ENCODE measurements at places on chromosomes 2 and 18.

- DNase-seq, result no peak
Measured at GRCh38 chr2:231364061-231364460, 31.4 kb upstream of the B3GNT7 start.

- no peak for DNase-seq
Measured at GRCh38 chr2:19491796-19492195, 133.4 kb upstream of the OSR1 start.

DNA sequence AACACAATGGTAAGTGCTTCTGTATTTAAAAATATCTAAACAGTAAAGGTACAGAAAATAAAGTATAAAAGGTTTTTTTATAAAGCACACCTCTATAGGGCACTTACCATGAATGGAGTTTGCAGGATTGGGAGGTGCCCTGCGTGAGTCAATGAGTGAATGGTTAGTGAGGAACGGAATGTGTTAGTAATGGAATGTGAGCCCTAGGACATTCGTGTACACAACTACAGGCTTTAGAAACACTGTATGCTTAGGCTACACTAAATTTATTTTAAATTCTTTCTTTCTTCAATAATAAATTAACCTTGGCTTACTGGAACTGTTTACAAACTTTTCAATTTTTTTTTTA is 337.9 kb upstream of the SLC39A10 start:
- DNase-seq, result no peak

DNA sequence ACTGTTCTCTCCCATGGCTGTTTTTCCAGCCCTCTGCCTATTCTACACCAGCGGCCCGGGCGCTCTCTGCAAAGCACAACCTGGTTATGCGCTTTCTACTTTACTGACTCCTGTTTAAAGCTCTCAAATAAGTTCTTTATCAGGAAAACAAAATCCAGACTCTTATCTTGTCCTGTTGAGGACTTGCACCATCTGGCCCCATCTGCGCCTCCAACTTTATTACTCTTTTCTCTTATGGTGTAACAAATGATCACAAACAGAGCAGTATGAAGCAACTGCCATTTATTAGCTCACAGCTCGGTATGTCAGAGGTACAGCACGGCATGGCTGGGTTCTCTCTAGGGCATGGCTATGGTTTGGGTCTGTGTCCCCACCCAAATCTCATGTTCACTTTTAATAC is 236.5 kb upstream of the NT5C1B start:
- DNase-seq, result no peak

DNA sequence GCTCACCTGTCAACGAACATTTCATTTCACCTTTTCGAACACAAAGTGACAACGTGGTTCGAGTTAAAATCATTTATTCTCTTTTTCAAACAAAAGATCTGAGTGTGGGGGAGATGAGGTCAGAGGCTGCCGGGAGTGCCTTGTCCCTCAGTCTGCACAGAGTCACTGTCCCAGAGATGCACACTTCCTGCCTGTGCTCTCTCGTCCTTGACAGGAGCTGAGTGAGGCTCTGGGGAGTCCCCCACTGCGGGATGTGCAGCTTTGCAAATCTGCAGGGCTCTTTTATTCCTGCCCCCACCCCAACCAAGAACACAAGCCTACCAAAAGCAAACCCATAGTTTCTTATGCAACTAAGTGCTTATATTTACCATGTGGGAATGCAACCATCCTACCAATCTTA is 497.8 kb downstream of the EIPR1 start:
- DNase-seq, result no peak

- DNase-seq, result no peak
Measured at GRCh38 chr2:126796931-126797621, 101.6 kb upstream of the TEX51 start.

DNA sequence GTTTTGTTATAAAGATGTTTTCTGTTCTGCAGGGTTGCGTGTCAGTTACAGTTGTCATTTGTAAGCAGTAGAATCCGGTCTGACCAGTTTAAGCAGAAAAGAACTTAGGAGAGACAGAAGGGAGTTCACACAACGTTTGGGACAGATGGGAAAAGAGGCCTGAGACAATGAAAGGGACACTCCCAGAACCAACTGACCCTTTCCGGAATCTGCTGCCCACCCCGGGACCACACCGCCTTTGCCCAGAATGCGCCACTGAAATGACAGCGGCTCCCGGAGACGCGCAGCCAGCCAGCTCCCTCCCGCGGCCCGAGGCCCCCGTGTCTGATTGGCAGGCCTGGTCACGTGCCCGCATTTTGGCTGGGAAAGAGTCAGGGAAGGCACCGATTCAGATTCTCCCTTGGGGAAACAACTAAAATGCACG is 244.6 kb downstream of the BCL2 start:
- peak; percentile 59 for DNase-seq

DNA sequence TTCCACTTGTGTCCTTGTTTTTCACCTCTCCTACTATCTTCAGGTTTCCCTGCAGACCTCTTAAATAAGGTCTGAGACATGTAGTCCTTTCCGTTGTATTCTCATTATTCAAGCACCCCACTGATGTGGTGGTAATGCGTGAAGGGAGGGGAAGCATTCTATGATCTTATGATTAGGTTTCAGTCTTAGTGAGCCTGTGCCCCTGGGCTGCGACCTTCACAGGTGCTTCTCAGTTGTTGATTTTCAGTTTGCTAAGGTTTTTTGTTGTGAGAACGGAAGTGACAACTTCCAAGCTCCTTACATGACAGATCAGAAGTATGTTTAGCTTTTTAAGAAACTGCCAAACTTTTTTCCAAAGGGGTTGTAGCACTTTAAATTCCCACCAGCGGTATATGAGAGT is 41.3 kb downstream of the VPS54 start:
- no peak for DNase-seq

Measured in activated CD8-positive, alpha-beta memory T cell treated with anti-CD3 and anti-CD28 coated beads, Interleukin-2, amount 50 U/mL, for 4 hours (primary cell).